NCI-H524 (cell line): ENCODE measurements at places on chromosomes 3 and 15.
A peak's percentile ranks its signal among the peaks of the same experiment; 100 is the strongest.

DNA sequence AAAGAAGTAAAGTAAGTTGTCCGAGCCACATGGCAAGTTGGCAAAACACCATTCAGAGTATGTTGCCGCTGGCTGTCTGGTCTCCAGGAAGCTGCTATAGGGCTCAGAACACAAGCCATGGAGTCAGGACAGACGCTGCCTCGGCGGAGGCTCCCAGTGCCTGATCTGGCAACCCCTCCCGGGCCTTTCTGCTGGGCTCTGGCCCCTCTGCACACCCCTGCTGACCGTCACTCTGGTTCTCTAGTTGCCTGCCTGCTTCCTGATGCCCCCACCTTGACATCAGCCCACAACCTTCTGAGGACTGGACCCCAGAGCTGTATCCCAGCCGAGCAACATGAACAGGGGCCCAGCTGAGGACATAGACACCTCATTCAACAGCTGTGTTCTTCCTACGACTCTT, 39.1 kb downstream of the MGLL start:
- no peak for DNase-seq

DNA sequence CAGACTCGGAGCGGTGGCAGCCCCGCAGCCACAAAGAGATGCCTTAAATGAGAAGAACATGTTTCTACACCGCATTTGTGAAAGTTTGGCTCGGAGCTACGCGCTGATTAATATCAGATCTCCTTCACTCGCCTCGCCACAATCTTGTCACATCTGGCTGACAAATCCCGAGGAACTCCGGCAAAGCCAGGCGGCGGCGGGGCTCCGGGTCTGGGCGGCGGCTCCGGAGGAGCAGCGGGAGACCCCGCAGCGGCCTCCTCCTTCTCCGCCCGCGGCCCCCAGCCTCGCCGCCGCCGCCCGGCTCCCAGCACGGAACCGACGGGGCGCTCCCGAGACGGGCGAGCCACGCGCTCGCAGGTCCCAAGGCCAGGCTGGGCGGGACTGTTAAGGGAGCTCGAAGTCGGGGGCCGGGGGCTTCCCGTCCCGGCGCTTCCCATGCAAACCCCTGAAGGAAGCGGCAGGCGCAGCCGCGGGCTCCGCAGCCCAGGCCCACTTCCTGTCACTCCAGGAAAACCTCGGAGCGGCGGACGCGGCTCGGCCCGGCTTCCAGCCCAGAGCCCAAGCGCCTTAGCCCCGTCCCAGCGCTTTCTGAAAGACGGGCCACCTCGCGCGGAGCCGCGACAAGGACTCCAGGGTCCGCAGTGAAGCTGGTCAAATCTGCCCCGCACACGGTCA, 1.2 kb downstream of the BNC1 start:
- DNase-seq, result peak; percentile 43

- no peak for DNase-seq
Observed at GRCh38 chr15:69443032-69443611, 9.5 kb upstream of the RPLP1 start.

- no peak for DNase-seq
Observed at GRCh38 chr3:166527325-166527724, 690.1 kb upstream of the BCHE start.

DNA sequence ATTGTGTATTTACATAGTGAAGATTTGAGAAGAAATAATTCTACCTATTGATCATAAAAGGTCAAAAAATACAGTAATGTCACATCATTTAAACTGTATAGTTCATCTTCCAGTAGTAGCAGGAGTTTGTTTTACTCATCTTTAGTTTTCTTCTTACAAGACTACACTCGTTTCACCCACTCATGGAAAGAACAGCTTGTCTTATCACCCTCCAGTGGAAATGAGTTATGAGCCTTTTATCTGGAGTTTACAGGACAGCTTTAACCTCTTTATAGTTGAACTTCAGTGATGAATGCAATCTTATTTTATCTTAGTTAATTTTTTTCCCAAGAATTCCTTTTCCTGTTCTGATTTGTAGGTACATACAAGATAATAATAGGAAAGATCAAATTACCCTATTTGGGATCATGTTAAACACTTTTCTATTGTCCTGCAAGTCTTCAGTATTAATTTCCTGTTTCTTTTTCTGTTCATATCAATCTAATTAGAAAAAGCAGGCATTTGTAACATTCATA, 36.8 kb downstream of the RBMS3 start:
- DNase-seq, result peak; percentile 20

GRCh38 chr3:1971780-1972179, 126.9 kb upstream of the CNTN4 start:
- no peak for DNase-seq

DNA sequence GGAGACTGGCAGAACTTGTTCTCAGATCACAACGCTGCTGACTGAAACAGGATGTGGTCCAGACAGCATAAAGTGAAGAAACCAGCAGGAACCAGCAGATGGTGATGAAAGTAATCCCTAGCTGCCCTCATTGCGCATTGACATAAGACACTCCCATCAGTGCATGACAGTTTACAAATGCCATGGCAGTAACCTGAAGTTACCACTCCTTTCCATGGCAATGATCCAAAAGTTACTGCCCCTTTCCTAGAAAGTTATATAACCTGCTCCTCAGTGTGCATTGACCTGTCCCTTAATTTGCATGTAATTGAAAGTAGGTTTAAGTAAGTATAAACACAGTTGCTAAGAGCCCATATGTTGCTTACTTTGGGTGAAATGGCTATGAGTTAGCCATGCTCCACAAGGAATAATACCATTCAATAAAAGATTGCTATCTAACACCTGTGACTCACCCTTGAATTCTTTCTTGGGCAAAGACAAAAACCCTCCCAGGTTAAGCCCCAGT, 149.1 kb upstream of the CD96 start:
- DNase-seq, result peak; percentile 93

GRCh38 chr3:141266797-141267555, 35.4 kb downstream of the PXYLP1 start:
- DNase-seq, result no peak

- no peak for DNase-seq
Observed at GRCh38 chr3:157671656-157672055, 168.4 kb upstream of the VEPH1 start.

DNA sequence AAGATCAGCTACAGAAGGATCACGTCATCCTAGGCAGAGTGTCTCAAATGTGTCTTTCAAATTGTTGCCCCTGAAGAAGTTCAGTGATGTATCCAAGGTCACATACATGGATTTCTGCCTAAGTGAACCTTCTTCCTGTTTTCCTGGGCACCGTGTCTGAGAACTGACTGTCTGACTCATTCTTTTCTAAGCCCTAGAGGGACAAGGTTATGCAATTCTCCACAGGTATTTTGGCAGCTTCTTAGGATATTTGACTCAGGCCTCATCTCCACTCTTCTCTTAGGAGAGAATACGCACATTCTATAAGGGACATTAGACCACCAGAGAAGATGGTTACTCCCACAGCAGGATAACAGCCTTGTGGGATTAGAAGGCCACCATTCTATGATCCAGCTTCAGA, 391.9 kb upstream of the THBS1 start:
- no peak for DNase-seq

DNA sequence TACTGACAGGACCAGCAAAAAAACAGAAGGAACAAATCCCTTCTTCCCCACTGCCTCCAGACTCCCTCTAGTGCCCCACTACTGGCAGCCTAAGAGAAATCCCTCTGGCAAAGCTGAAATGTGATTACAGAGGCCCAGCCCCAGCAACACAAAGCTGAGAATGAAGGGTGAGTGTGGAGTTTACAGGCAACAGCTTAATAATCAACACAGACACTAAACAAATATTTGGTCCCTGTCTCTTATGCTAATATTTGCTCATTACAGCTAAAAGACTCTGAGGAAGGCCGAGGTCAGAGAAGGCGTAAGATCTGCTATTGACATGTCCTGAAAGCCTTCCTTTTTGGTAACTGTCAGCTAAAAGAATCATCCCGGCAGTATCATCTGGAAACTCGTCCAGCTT, 308.5 kb upstream of the RASGRP1 start:
- peak; percentile 4 for DNase-seq

GRCh38 chr3:188310270-188310710, 156.3 kb downstream of the LPP start:
- no peak for DNase-seq

- DNase-seq, result peak; percentile 43
Observed at GRCh38 chr3:63961891-63962290, 49.7 kb upstream of the SCAANT1 start.

- no peak for DNase-seq
Observed at GRCh38 chr3:29577250-29577649, 296.4 kb downstream of the RBMS3 start.

GRCh38 chr15:52503788-52504496, 24.7 kb downstream of the MYO5A start:
- DNase-seq, result no peak

- no peak for DNase-seq
Observed at GRCh38 chr3:103966749-103967148, 1400.0 kb upstream of the ALCAM start.

DNA sequence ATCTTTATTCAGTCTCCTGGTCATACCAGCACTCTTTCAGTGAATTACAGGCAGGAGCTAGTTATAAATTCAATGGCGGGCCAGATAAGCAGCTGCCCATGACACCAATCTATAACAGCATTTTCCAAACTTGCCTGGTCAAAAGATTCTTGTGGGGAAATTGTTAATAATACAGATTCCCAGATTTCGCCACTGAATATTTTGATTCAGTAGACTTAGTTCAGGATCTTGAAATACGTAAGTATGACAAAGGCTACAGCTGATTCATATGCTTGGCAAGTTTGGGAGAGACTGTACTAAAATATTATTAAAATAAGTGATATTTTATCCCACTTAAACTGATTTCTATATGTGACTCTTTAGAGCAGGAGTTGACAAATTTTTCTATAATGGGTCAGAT, 119.3 kb downstream of the TMCO5A start:
- DNase-seq, result no peak

DNA sequence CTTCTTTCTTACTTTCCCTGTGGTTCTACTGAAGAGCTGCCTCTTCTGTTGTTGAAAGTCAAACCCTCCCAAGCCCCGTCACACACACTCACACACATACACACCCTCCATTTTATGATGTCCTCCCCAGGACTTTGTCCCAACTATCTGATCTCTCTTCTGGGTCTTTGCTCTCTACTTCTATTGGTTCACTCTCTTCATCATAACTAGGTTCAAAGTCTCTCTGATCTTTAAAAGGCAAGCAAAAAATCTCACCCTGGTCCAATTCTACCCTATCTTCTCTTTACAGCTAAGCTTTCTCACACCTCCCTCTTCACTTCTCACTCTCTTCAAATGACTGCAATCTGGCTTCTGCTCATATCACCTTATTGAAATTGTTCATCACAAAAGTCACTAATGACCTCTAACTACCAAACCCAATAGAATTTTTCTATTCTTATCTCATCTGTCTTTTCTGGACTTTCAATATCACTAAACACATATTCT, 34.8 kb downstream of the LRRFIP2 start:
- no peak for DNase-seq

DNA sequence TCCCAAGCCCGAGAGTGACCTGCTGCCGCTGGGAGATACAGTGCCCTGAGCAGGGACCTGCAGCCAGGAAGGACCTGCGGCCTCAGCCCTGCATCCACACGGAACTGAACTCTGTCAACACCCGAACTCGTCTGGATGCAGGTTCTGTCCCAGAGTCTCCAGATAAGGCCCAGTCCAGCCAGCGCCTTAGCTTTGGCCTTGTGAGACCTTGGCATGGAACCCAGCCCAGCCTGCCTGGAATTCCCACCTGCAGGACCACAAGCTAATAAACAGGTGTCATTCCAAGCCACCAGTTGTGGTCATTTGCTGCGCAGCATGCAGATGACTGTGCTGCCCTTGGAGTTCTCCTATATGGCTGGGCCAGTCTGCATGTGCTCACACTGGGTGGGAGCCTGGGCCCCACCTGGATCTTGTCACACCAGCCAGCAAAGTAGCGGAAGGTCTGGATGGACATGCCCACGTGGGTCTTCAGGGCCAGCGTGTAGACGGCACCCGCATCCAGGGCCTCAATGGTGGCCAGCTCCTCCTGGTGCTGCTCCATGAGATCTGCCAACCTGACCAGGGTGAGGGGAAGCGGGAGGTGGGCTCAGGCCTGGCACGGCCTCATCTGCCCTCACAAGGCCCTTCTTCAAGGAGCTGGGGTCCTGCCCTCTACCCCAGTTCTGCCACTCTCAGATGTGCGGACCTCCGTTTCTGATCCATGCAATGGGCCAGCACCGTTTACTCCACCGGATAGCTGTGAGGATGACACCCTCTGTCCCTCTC, 47.2 kb upstream of the SLC41A3 start:
- no peak for DNase-seq

- no peak for DNase-seq
Observed at GRCh38 chr15:49815526-49815925, 194.7 kb downstream of the DTWD1 start.

GRCh38 chr3:154275965-154276364, 48.3 kb downstream of the DHX36 start:
- no peak for DNase-seq

DNA sequence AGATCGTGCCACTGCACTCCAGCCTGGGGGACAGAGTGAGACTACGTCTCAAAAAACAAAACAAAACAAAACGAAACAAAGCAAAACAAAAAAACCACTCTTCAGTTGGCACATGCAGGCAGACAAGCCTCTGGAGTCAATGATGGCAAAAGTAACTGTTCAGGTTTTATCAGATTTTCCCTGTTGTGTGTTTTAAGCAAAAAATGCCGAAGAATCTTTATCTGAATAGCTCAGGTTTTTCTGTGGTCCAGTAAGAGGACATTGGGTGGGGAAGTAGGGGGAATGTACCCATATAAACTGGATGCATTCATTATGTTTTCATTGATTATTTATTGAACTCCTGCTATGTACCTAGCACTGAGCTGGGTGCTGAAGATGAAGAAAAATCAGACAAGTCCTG, 20.8 kb upstream of the BCL2A1 start:
- DNase-seq, result no peak

DNA sequence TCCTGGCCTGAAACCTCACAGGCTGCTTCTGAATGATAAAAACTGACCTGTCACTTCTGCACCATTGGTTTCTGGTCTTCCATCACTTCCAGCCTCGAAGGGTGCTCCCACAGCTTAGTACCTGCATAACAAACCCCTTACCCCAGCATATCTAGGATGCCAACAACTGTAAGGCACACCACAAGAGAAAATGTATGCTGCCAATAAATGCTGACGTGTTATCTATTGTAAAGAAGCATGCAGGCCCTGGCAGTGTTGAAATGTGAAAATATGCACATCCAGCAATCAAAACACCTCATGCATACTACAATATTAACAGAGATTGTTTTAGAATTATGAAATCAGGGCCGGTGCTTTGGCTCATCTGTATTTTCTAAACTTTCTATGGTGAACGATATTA, 242.0 kb upstream of the NSMCE3 start:
- DNase-seq, result no peak

DNA sequence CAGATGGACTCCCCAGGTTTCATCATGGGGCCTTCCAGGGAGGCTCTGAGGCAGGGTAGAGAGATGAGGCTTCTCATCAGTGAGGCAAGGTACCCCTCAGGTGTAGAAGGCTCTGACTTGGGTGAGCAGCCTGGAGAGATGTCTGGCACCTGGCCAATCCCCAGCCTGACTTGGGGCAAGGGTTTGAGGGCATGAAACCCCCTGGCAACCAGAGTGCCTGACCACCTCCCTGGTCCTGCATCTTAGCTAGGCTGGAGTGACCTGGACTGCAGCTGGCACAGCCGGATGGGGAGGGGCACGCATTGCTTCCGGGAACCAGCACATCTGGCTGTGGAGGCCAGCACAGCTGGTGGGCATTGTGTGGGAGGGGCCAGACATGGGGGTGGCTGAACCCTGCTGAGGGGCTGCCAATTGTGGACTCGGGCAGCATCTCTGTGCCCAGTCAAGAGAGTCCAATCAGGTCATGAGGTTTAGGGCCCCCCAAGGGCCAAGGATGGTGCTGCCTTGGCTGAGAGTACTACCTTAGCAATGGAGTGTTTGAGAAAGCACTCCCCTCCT, 1.9 kb downstream of the ZBTB47 start:
- DNase-seq, result no peak

GRCh38 chr15:28891588-28891987, 5.8 kb downstream of the APBA2 start:
- DNase-seq, result no peak
